ENCODE measurements at places on chromosomes 6 and 20.

DNA sequence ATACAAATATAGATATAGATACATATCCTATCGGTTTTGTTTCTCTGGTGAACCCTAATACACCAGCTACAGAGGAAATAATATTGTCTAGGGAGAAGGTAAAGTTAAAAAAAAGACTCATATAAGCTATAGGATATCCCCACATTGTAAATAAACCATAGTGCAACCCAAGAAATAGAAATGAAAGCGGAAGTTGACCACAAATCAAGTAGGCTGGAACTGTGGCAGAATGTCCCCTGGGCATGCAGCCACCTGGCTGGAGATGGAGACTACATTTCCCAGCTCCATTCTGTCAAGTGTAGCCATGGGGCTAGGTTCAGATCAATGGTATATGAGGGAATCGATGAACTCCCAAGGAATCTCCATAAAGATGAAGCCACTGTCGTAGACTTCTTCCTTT lies 70.1 kb upstream of the RPS6KA2 start:
- DNase-seq = no peak

DNA sequence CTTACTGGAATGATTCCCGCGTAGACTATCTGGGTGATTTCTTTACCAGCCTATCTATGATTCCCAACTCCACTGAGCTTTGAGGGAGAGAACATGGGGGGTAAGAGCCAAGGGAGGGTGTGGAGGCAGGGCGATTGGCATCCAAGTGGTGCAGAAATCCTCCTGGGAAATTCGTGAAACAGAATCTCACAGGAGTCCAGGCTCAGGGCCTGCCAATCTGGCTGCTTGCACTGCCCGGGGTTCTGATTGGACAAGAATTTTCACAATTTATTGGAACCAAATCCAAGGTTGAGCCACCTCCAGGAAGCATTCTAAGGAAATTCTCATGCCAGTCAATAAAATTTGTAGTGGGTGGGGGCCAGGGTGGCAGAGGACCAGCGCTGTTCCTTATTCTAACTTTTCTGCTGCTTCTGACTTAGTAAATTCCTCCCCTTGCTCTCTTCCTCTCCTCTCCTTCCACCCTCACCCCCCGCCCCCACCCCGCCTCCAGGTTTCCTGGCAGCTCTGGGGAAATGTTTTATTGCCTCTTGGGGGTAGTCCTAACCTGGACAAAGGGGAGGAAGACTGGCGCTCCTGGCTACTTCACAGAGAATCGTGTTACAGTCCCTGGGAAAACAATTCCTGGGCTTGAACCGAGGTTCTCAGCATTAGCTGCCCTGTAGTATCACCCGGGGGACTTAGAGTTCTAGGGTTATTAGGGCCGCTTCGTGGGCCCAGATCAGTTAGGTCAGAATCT lies 3.1 kb downstream of the BMP6 start:
- no peak for DNase-seq

- no peak for DNase-seq
These were observed 30.8 kb downstream of the RRBP1 start for GRCh38 chr20:17651129-17651759.

GRCh38 chr6:46393161-46393939 lies 97.9 kb downstream of the RCAN2 start:
- no peak for DNase-seq

DNA sequence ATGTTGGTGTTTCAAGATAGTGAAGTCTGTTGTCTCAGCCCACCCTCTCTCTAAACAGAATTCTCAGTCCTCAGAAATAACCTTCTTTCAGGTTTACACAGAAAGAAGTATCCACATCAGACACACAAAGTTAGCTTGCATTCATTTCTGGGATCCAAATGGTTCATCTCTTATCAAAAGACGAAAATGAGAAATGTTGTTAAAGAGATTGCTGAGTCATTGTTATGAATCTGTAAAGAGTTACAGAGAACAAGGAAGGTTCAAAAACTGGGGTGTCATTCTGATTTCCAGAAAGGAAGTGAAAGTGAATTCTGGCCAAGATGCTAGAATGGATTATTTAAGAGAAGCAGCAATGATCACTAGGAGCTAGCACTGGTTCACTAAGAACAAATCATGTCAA lies 90.5 kb upstream of the ATXN1 start:
- no peak for DNase-seq

DNA sequence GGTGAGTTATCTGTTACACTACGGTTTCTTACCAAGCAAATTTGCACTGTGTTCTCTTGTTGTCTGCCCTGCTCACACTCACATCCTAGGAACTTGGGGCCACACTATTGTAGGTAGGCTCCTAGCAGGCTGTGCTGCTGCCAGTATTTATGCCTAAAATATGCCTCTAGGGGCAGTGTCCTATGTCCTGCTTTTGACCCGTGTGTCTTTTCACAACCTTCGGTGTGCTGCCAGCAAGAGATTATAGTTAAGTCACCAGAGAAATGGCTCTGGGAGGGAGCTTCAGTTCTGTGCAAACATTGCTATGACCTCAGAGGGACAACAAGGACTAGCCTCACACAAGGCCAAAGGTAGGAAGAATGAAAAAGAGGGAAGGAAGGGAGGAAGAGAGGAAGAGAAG lies 8.9 kb upstream of the TAAR5 start:
- no peak for DNase-seq

- DNase-seq = no peak
These were observed 375.4 kb upstream of the HS3ST5 start for GRCh38 chr6:114718186-114718585.

DNA sequence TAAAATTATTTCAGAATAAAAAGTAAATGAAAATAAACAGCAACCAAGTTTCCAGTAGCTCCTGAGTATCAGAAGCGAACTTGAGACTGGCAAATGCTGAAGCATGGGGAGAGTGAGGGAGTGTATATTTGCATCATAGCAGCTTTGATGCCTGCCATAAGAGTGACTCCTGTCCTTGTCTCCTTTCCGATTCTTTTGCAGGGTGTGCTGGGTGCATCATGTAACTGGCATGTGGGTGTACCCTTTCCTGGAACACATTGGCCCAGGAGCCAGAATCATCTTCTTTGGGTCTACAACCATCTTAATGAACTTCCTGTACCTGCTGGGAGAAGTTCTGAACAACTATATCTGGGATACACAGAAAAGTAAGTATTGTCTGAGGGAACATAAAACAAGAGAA lies 117.4 kb downstream of the ADAT2 start:
- DNase-seq = no peak

GRCh38 chr6:154974485-154975149 lies 20.5 kb upstream of the TIAM2 start:
- DNase-seq = no peak

GRCh38 chr6:84467296-84467695 lies 239.9 kb upstream of the CEP162 start:
- DNase-seq = no peak

GRCh38 chr6:37491171-37491829 lies 8.4 kb downstream of the CCDC167 start:
- no peak for DNase-seq

GRCh38 chr6:45832063-45832462 lies 183.6 kb downstream of the CLIC5 start:
- no peak for DNase-seq

DNA sequence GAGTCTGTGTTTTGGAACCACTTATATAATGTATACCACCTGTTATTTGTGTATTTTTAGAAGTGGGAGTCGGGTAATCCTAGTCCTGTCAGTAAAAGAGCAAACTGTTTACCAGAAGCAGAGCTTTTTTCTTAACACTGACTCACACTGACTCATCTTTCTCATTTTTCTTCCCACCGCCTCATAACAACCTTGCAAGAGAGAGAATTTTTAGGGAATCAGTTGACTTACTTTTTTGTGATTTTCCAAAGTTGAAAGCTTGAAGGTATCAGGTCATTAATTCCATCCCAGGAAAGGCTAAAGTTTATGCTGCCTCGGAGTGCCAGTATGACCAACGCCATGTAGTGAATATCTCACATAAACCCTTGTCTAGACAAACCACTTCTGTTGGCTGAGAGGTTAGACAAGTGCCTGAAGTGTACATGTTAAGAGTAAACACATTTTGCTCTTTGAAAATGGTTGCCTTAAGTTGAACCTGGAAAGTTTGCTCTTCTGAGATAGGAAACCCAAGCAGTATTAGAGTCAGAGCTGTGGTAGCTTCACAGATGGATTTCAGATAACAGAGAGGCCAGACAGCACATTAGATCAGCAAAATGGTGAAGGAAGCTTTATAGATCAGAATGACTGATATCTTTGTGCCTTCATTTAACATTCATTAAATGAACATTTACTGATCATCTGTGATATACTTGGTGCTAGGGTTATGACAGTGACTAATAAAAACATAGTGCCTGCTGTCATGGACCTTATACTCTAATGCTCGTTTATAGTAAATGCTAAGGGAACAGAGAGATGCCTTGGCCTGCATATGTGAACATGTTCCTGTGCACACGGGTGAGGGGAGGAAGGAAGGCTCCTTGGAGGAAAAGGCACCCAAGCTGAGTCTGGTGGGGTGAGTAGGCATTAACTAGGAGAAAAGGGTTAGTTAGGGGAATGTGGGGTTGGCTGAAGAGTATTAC lies 29.1 kb upstream of the PKIG start:
- DNase-seq = no peak

DNA sequence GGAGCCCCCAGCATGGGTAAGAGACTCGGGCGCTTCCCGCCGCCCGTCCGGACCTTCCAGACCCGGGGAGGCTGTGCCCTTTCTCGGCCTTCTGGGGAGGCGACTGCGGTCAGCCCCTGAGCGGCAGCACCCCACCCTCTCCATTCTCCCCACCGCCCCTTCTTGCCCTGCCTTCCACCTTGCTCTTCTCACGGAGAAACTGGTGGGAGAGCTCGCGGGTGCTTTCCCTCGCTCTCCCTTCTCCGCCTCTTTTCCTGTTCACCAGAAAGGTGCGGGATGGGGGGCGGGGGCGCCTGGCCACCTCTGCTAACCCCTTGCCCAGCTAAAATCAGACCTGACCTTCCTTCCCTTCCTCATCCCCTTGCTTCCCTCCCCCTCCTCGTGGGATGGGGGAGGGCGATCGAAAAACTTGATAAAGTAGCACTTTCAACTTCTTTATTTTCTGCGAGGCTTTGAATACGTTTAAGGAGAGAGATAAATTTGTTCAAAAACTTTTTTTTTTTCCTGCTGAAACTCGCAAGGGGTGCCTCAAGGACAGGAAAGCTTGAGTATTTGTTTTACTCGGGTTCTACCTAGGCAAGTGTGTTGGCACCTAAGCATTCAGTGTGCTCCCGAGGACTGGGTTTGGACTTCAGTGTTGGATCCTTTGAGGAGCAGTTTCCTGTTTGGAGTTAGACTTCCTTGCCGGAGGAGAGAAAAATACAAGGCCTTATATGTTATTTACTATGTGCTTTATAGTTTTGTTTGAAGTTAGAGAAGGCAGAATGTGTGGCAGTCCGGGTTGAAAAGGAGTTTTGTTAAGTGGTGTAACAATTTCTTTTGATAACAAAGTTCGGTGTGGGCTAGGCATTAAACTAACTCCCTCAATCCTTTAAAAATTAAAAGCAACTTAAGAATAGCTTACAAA lies 897 bp downstream of the CD2AP start:
- DNase-seq = no peak

DNA sequence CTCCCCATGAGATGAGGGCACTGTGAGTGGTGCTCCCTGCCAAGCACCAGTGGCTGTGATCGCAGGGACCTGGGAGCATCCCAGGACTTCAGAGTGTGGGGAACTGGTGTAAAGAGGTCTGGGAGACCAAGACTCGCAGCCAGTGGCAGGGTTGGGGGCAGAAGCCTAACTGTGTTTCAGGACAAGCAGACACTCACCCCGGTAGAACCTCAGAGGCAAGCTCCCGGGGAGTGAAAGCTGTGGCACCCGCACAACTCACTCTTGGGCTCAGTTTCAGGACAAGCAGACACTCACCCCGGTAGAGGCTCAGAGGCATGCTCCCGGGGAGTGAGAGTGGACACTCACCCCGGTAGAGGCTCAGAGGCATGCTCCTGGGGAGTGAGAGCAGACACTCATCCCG lies 112.8 kb downstream of the ASXL1 start:
- DNase-seq = no peak

- DNase-seq = no peak
These were observed 107.1 kb downstream of the ARID1B start for GRCh38 chr6:156884306-156884705.

DNA sequence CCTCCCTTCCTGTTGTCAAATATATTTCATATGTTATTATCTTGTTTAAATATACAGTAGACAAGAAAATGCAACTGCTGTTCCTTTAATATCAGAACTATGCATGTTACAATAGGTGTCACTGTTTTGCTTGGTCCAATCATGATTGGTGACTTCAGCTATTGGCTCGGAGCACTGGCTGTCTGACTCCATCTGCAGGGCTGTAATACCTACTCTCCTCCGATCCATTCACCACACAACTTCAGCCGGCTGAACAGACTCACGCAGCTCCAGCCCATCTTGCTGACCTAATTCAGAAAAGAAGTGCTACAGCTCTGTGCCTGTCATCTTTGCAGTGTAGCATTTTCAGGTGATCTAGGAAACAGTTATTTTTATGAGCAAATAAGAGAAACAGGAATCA lies at the start of gene BTBD3:
TSS of gene BTBD3 (plus strand) at position 231 of the 400 bp plus-strand sequence. CDS start 383 bp downstream, outside the sequence.
- no peak for DNase-seq

DNA sequence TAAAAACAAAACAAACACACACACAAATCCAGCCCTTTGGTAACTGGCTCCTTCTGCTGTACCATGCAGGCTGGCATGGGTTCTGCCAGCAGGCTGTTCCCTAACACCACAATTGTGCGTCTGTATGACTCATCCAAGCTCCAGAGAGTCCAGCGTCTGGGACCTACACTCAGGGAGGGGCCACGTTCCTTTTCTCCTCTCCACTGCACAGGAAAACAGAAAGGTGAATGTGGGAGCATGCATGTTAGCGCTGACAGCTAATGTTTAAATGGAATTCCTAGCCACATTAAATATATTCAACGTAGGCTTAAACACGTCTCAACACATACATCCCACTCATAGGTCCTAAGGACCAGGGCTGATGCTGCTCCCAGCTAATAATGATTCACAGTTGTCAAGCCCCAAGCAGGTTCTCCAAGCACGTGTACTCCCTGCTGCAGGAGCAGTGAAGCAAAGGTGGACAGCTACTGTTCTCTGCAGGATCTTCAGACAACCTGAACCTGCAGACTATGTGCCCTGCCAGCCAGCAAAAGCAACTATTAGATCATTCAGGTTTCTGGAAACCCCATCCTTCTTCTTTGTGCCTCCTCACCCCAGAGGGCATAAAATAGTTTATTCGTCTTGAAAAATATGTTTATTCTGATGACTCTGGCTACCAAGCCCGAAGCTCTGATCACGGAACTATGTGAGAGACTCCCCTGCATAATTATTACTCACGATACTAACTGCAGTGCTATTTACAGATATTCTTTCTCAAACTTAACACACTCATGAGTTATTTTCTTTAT lies 20.9 kb downstream of the MAP1LC3A start:
- DNase-seq = no peak

Measured in activated CD8-positive, alpha-beta memory T cell treated with anti-CD3 and anti-CD28 coated beads for 1 hour (primary cell).